Brain microvascular endothelial cell (primary cell): ENCODE measurements at places on chromosomes 11 and 22.
A peak's percentile ranks its signal among the peaks of the same experiment; 100 is the strongest.

- no peak for DNase-seq
Observed at GRCh38 chr11:23933721-23934120, 563.1 kb upstream of the LUZP2 start.

DNA sequence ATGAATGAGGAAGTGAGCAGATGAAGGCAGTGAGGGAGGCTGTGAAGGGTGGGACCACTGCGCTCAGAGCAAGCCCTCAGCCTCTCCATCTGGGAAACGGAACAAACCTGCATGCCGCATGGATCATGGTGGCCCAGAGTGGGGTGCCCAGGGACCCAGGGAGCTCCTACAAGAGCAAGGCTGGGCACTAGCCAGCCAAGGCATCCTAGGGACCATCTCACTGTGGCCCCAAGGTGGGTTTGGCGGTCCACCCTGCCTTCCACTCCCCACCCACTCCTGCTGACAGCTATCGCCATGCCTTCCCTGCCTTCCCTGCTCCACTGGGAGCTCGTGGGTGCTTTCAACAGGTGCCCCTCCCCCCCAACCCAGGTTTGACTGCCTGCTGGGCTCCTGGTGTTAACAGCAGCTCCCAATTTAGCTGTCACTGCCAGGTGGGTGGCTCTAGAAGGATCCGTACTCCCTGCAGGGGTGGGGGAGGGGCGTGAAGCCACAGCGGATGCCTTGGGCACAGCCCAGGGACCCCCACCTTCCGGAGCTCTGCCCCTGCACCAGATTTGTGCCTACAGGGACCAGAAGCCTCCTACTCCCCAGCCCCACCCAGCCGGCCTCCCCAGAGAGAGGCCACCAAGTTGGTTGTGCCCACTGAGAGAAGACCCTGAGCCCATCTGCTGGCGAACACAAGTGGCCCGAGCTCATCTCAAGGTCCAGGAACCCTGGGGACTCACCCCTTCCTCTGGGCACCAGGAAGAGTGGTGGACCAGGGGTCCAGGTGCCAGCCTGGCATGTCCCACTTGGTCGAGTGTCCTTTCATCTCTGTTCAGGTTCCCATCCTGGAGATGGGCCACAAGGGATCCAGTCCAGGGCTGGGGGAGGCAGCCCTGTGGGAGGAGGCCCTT lies 29.7 kb upstream of the PRODH start:
- no peak for DNase-seq

- DNase-seq = peak; percentile 77
Observed at GRCh38 chr11:114197799-114198500, 98.2 kb upstream of the NNMT start.

DNA sequence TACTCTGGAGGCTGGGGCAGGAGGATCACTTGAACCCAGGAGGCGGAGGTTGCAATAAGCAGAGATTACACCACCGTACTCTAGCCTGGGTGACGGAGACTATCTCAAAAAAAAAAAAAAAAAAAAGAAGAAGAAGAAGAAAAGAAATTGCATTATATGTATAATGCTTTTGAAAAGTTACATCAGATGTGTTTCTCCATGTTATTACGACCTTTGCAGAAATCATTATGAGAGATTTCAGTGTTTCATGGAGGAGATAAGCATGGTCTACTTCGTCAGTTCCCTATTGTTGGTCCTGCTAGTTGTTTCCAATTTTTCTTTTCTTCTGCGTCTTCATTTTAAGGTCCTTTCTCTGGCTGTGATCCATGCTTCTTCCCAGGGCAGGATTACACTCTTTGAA lies 3.0 kb downstream of the MIAT start:
- no peak for DNase-seq

- DNase-seq = no peak
Observed at GRCh38 chr11:57513452-57513795, 2.1 kb downstream of the SLC43A1 start.

DNA sequence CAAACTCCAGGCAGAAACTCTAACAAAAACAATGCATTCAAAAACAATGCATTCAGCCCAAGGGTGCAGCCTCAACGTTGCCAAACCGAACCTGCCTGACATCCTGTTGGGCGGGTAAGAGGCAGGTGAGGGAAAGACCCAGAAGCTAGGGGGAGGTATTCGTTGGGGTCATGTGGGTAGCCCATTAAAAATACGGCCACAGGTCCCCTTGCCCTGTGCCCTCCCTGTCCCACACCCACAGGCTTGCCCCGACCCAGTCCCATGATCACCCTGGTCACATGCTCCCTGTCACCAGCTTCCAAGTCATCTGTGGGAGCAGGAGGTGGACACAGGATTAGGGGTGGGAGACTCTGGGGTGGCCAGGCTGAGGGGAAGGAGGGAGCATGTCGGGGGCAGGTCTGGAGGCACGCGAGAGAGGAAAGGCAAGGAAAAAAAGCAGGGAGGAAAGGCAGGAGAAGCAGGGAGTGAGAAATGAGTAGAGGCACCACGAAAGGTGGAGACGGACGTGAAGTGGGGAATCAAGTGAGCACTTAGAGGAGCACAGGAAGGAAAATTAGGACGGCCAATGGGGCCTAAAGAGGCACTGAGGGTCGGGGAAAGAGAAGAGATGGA lies 683 bp downstream of the PLA2G6 start:
- no peak for DNase-seq

- DNase-seq = no peak
Observed at GRCh38 chr22:47808236-47808635, 1045.8 kb downstream of the TBC1D22A start.

DNA sequence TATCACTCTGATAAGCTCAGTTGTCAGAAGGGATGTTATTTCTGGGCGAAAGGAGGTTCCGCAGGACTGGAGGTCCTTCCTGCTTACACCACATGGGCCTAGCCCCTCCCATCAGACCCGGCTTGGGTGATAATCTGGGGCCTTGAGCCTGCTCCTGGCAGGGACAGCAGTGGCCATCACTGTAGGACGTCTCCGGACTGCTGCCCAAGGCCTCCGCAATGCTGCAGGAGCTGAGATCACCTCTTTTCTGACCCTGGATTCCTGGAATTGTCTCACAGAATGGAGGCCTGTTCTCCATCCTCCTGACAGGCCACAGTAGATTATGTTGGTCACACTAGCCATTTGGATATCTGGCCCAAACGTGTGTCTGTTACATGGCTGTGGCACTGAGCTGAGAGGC lies 9.2 kb upstream of the BIK start:
- no peak for DNase-seq

DNA sequence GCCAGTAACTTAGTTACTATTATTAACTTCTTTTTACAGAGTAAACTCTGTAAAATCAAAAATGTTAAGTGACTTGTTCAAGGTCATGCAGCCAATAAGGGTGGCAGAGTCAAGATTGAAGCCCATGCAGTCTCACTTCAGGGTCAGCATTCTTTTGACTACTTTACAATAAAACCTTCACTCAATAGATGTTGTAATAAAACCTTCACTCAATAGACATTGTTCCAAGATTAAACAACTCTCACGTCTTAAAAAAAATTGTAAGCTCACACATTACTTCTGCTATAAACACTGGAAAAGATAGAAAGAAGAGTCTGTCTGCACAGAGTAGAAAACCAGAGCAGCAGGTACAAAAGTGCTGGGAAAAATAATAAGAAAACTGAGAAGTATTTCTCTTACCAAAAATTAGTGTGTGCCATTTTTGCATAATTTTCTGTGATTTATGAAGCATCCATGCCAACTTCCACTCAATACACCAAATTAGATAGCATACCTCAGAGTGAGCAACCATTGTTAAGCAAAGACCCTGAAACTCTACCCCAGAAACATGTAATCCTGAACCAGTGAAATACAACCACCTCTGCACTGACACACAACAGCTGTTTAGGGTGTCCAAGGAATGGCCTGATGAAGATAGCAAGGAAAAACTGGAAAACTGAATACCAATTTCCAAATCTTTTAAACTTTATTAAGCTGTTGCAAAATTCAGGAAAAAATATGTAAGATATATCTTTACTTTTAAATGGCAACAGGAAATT lies 4.9 kb upstream of the SOX6 start:
- no peak for DNase-seq

DNA sequence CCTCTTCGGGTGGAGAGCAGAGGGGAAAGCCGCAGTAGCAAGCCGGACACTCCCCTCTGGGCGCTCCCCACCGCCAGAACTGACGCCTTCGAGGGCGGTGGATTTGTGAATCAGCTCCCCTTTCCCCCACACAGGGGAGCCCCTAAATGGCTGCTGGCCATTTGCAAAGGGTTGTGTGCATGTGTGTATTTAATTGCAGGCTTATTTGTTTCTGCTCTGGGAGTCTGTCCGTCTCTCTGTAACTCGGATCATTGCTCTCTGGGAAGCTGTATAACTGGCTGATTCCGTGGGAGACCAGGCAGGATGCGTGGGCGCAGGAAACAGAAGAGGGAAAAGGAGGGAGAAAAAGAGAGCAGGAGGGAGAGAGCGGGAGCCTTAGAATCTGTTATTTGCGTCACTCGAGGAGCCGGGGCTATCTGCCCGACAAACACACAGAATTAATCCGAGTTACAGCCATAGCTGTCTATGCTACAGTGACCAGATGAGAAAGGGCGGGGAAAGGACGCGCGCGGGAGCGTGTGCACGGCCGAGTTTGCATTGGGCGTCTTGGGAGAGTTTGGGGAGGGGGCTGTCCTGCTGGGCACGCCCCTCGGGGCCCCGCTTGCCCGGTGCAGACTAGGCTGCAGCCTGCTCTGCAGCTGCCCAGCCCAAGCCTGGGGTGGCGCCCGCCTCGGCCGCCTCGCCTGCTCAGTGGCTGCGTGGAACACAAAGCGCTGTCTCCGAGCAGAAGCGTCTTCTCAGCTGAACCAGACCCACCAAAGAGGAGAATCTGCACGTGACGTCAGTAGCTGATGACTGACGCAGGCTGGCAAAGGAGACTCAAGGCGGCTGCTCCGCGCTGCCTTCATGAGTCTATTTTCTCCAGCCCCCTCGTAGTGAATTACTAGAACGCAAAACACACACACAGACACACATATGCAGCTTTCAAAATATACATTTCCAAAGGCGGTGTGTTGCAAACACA lies 105.3 kb upstream of the HSD17B12 start:
- peak; percentile 36 for DNase-seq

GRCh38 chr11:12111549-12112520 lies 1.4 kb downstream of the MICAL2 start:
- DNase-seq = no peak

DNA sequence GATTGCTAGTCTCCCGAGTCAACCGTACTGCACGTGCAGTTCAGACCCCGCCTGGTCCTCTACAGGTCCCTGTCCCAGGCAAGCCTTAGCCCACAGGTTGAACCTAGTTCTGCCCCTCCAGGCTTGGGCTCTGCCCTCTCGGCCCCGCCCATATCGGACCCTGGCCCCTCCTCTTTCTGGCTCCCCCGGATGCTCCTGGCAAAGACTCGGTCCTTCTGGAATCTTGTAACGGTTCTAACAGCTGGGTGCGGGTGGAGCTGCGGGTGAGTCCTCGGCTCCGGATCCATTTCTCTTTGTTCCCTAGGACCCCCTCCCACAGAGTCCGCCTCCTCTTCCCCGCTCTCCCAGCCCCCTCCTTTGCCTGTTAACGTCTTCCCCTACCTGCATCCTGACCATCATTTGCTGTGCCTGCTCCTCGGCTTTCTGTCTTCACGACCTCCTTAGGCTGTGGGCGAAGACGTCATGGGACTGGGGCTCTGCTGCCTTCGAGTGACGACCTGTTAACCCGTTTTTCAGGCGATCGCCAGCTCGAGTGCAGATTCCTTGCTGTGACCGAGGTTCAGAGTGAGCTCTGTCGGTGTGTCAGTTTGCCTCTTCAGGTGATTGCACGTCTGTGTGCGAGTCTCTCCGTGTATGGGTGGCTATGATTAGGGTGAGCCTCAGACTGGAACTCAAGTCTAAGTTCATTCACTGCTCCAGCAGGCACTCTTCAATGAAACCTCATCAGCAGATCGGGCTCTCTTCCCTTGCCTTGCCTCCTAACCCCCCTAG lies at the start of gene DNHD1:
Gene DNHD1 (plus strand): TSS at position 212 of the 771 bp plus-strand sequence. CDS start 936 bp downstream, outside the sequence.
- no peak for DNase-seq

DNA sequence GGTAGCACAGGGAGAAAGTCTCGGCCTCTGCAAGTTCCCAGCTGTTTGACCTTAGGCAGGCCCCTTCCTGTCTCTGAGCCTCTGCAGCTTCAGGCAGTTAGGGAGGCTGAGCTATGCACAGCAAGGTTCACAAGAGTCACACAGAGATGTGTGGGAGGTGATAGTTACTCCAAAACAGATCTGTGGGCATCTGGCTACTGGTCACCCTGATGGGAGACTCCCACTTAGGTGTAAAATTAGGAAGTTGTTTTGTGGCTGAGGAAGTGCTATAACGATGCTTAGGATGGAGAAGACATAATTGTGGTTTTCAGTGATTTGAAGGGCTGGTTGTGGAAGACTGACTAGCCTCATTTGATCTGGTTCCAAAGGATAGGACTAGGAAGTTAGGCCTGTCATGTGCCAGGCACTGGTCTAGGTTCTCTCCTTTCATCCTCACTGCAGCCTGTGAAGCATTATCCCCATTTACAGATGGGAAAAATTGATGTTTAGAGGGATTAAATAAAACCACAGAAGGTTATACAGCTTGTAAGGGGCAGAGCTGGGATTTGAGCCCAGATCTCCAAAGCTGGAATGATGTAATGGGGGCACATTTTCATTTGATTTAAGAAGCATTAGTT lies 13.5 kb downstream of the ACO2 start:
- DNase-seq = peak; percentile 11

DNA sequence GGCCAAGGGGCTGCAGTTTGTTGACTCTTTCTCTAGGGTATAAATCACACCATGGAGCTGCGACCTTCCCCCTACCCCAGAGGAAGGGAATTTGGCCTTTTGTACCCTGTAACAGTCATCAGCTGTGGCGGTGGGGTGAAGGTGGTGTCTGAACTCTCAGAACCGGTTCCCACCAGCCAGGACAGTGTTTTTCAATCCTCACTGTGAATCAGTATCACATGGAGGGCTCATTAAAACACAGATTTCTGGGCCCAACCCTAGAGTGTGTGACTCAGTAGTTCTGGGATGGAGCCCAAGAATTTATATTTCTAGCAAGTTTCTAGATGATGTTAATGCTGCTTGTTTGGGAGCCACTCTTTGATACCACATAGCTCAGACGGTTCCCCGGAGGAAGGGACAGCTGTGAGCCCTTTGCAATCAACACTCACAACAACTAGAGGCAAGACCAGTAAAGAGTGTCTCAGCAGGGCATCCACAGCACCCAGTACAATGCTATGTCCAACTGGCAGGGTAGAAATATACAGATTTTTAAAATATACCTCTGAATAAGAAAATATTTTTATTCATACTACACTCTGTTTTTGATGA lies 43.9 kb upstream of the FAT3 start:
- peak; percentile 73 for DNase-seq

DNA sequence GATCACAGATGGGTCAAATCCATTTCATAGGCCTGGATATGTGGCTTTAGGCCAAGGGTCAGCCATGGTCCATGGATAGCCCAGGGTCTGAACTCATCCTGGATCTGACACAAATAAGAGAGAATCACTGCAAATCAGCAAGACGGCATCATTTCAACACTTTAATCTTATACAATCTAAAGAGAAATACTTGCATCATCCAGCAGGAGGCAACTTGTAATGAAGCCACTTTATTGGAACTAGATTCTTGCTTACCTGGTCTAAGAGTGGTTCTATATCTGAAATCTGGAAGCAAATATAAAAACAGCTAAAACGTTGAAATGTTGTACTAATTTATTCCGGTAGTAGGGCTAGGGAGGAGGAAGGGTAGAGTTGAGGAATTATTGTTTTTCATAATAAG lies 870.1 kb downstream of the JRKL start:
- no peak for DNase-seq

GRCh38 chr11:2767801-2768200 lies 68.0 kb upstream of the KCNQ1OT1 start:
- no peak for DNase-seq

- DNase-seq = no peak
Observed at GRCh38 chr11:24687531-24688147, 190.8 kb downstream of the LUZP2 start.
